ENCODE measurements at places on chromosomes 13 and 19.
A peak's percentile ranks its signal among the peaks of the same experiment; 100 is the strongest.

GRCh38 chr19:11978492-11979100 lies 13.8 kb downstream of the ZNF763 start:
- DNase-seq: no peak

GRCh38 chr19:53977429-53977990 lies 13.9 kb upstream of the CACNG6 start:
- peak; percentile 63 for DNase-seq

DNA sequence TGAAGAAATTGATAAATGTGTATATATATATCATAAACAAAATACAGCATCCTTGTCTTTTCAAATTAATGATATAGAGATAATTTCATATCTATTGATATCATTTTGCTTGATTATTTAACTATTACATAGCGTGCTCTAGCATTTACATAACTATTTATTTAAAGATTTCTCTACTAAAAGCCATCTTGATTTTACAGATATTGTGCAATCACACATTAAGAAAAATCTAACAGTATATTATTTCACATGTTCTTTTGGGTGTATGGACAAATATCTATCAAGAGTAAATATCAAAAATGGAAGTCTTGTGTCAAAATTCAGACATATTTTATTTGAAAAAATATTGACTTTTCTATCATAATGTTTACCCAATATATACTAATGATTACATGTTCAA lies 966.8 kb downstream of the SLITRK5 start:
- DNase-seq: no peak

- no peak for DNase-seq
These were observed 115.3 kb downstream of the TBC1D4 start for GRCh38 chr13:75366380-75367280.

GRCh38 chr13:30664689-30665275 lies 47.1 kb downstream of the USPL1 start:
- peak; percentile 20 for DNase-seq

- DNase-seq: no peak
These were observed 17.3 kb downstream of the ZBTB7A start for GRCh38 chr19:4049432-4049831.
